ENCODE measurements at places on chromosomes 4 and X. TPM values are rescaled to one million over a fixed set of nuclear protein-coding genes. Genes with fewer than 3 reads are reported as not detected.
A peak's percentile ranks its signal among the peaks of the same experiment; 100 is the strongest.

VSIG4 gene
- not detected for total RNA-seq

SLC26A1 gene
- total RNA-seq, result not detected

TBX22 gene
- not detected for total RNA-seq

ADRA2C gene
- not detected for total RNA-seq

GAGE12F gene
- total RNA-seq, result not detected

SLC34A2 gene
- not detected for total RNA-seq

SHISA3 gene
- total RNA-seq, result 0.77 TPM

MTCP1 gene
- total RNA-seq, result 19.3 TPM

GAGE13 gene
- total RNA-seq, result not detected

UCHL1 gene
- total RNA-seq, result 3.5 TPM

GTPBP6 gene
- 64.6 TPM for total RNA-seq

SSX3 gene
- not detected for total RNA-seq

SLC6A14 gene
- not detected for total RNA-seq

AKAP14 gene
- not detected for total RNA-seq

PCSK1N gene
- total RNA-seq, result 1.7 TPM

SMC1A gene
- 170 TPM for total RNA-seq

LUZP4 gene
- total RNA-seq, result not detected

ARAP2 gene
- 29.6 TPM for total RNA-seq

F8 gene
- 4.6 TPM for total RNA-seq

FHIP1A gene
- 0.17 TPM for total RNA-seq

DNA sequence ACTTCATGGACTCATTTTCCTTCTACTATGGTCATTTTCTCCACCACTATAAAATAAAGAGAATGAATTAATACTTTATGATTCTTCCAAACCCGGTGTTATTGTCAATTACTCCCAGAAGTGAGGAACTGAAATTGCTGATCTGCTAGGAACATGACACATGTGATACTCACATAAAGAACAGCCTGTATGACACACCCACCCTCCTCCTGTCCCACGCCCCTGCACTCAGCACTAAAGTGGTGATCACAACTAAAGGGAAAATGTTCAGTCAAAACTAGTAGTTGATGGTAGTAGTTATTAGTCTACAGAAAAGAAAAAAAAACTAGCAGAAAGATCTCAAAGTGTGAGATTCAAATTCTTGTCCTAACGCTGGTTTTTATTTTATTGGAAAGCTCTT lies 1508.3 kb downstream of the RAPGEF2 start:
- DNase-seq, result no peak

DNA sequence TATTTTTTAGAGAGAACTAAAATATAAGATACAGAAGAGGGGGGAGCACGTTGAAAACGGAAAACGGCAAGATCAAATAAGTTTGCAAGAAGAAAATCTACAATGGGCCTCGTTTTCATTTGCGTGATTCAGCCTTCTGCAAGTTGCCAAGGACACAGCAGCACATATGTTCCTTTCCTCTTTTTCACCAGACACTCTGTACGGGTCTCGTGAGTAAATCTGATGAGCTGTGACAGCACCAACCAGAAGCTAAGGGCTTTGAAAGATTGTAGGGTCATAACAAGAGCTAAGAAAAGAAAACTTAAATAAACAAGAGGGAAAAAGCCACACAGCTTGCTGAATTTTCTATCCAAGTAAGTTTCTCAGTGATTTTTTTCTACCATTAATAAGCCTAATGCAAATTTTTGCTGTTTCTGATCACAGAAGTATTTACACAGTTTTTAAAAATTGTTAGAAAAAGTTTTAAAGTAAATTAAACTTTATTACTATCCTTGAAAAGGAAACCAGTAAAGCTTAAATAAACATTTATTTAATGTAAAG lies 63.4 kb downstream of the SCML2 start:
- no peak for DNase-seq

DNA sequence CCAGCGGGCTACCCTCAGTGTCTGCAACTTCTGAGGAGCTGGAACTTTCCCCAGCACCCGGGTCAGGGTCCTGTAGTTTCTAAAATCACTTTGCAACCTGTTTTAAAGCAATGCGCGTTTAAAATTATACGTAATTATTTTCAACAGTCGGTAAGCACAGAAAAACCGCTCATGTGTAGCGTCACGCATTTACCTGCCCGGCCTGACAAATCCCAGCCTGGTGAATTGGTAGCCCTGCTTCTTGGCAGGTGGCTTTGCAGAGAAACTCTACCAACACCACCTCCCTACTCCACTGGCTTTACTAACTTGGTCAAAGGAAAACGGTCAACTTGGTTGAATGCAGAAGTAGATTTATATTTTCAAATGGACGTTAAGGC lies 640 bp downstream of the BANK1 start:
- no peak for DNase-seq

DNA sequence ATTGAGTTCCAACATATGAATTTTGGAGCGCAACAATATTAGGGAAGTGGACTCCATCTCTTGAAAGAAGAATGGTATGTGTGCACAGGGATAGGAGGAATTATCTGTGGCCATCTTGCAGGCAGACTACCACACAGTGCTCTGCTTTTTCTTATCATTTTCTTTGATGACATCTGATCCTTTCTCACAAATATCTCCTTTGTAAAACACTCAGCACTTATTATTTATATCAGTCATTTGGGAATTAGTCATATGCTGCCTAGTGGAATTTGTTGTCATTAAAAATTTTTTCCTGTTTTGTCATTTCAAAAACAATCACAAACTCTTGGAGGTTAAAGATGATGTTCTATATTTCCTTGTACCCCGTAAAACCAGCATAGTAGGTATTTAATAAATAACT lies 444.3 kb upstream of the ATOH1 start:
- no peak for DNase-seq

- no peak for DNase-seq
Measured at GRCh38 chr4:141144207-141144606, 10.9 kb upstream of the RNF150 start.

DNA sequence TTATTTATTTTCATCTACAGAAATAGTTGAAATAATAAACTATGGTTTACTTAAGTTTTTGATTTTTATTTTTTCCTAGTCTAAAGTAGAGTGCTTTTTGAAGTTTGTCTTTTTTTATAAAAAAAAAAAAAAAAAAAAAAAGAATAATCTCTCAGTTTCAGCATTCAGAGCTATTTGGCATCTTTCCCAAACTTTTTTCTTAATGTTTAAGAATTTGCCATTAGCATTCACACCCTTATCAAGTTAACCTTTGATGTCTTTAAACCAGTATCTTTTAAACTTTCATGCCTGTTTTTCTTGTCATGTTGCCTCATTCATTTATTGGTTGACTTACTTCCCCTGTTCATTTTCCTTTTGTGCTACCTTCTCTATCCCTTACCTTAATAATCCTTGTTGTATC lies 60.9 kb upstream of the FHDC1 start:
- DNase-seq, result no peak

GRCh38 chr4:55865228-55865806 lies 11.9 kb downstream of the EXOC1 start:
- DNase-seq, result no peak

DNA sequence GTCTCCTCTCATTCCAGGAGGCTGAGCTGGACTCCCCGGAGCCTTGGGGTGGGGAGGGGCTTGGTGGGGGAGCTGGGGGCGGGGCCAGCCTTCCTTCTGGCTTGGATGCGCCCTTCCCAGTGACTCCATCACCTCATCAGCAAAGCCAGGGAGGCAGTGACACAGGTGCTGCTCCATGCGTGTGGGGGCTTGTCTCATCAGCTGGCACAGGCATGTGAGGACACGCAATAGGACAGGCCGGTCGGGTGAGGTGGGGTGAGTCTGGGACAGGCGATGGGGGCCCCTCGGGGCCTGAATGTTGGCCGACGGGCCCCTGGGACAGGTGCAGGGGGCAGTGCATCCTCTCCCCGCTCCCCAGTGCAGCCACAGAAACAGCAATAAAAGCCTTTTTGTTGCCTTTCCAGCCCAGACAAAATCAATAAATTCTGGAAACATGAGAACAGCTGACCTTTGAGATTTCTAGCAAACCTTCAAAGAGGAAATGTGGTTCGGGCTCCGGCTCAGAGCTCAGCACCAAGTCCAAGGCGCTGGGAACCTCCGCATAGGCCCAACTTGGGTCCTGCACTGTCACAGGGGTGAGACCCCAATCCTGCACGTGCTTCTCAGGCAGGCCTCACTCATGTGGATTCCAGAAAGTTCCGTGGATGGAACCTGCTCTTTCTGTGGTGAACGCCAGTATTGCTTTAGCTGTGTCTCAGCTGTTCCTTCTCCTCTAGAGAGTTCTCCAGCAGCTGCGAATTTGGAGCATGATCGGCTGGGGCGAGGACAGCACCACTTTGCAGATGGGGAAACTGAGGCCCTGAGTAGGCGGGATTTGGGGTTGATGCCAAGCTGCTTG lies 18.5 kb downstream of the ADRA2C start:
- DNase-seq, result no peak

- DNase-seq, result no peak
Measured at GRCh38 chr4:8282134-8282641, 12.6 kb downstream of the HTRA3 start.

GRCh38 chrX:48713847-48714246 lies 17.3 kb downstream of the SUV39H1 start:
- peak; percentile 10 for DNase-seq

DNA sequence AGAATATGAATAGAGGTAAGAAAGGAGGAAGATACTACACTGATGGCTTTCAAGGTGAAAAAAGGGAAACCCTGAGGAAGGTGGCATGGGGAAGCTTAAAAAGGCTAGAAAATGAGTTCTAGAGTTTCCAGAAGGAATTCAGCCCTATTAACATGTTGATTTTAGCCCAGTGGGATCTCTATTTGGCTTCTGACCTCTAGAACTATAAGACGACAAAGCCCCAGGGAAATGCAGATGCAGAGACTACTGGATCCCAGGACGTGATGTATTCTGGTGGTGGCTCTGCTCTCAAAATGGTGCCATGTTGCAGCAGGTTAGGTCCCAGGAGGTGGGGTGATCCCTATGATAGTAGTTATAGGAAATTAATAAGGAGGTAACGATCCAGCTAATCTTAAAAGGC lies 120.4 kb downstream of the TMA16 start:
- DNase-seq, result no peak

DNA sequence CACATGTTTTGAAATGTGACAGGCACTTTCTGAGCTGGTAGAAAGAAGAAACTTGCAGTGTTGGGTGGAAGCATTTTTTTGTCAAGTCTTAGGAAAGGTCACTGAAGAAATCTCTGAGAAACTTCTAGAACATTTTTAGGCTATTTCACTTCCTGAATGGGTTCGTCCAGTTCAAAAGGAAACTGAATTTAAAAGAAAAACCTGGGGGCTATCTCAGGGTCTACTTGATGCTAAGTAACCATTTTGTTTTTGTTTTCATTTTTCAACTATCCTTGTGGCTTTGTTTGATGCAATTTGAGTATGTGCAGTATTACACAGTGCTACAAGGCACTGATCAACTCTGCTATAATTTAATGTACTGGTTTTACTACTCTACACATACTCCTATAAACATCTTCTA lies 34.0 kb upstream of the AMOT start:
- DNase-seq, result no peak

- no peak for DNase-seq
Measured at GRCh38 chr4:75232546-75232945, 281.7 kb downstream of the RCHY1 start.

DNA sequence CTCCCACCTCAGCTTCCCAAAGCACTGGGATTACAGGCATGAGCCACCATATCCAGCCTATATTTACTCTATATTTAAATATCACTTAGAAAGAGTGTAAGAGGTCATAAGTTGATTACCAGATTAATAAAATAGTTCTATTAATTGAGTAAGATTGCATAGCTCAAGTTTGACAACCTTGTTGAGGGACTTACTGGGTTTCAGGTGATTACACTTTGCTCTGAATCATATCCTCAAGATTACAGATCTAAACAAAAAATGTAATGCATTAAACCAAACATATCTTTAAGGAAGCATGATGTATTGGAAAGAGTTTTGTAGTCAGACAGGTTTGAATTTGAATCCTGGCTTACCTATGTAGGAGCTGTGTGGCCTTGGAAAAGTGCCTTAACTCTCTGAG lies 47.9 kb upstream of the IL13RA2 start:
- no peak for DNase-seq

GRCh38 chr4:145956288-145956890 lies 17.8 kb upstream of the ZNF827 start:
- DNase-seq, result peak; percentile 41

GRCh38 chr4:47032405-47033106 lies 1.2 kb downstream of the GABRB1 start:
- peak; percentile 66 for DNase-seq

DNA sequence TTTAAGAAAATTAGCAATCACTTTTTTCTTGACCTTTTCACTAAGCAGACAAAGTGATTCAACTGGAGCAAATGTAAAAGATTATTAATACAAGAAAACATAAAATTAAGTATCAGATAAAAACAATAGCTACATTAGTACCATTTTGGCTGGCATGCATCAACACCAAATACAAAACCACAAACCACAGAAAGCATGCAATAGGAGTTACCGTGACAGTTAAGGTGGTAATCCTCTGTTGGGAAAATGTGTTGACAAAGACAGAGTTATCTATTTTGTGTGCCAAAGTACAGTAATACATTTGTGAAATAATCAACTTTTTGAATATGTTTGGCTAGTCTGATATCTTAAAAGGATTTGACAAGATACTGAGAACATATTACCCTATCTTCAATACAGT lies 89.8 kb upstream of the ETNPPL start:
- no peak for DNase-seq

GRCh38 chr4:24117975-24118374 lies 228.1 kb upstream of the PPARGC1A start:
- no peak for DNase-seq

DNA sequence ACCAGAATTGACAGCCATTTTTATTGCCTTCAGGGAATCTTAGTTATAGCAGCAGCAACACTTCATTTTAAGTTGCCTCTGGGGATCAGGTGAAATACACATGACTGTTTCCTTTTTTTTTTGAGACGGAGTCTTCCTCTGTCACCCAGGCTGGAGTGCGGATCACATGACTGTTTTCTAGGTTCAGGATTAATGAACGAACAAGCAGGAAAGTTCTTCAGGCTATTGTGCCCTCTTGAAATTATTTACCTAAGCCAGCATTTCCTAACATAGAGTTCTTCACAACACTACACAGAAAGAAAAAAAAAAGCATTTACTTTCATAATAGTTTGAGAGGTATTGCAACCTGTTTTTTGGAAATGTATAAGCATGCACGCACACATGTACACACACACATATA lies 2032.8 kb downstream of the PCDH7 start:
- DNase-seq, result no peak

- no peak for DNase-seq
Measured at GRCh38 chrX:16958356-16958755, 11.9 kb downstream of the REPS2 start.

DNA sequence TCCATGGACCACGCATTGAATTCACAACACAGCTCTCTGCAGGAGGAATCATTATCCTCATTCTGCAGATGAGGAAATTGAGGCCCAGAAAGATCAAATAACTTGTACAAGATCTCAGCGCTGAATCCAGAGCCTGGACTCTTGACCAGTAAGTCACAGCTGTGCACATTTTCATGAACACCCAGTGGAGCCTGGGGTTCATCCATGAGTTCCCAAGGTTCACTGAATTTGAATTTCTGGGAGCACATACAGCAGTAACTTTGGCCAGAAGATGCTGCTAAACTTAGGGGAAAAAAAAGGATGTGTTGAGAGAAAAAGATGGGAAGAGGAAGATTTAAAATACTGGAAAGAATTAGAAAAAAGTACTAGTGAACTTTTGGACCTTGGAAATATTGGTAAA lies 218.7 kb upstream of the PPARGC1A start:
- DNase-seq, result no peak

- DNase-seq, result no peak
Measured at GRCh38 chrX:27746516-27746915, 61.3 kb upstream of the MAGEB10 start.

- DNase-seq, result no peak
Measured at GRCh38 chrX:45768666-45769236, 568.1 kb upstream of the DIPK2B start.

- DNase-seq, result peak; percentile 71
Measured at GRCh38 chr4:110049951-110050925, 137.6 kb downstream of the EGF start.

Data from activated naive CD4-positive, alpha-beta T cell treated with anti-CD3 and anti-CD28 coated beads for 36 hours (primary cell).